Left cardiac atrium (tissue), 4 donors: ENCODE measurements at places on chromosomes 3 and 15. TPM values are rescaled to one million over a fixed set of nuclear protein-coding genes. Genes with fewer than 3 reads are reported as not detected.
A peak's percentile ranks its signal among the peaks of the same experiment; 100 is the strongest.

Gene CLDN1
- total RNA-seq, result 4.5 TPM

Gene TMCO5A
- not detected for total RNA-seq

Gene IGSF10
- 2.5 TPM for total RNA-seq

Gene SNX4
- total RNA-seq, result 23.5 TPM

Gene MST1R
- 1.7 TPM for total RNA-seq

Gene CLEC3B
- total RNA-seq, result 107 TPM

Gene B4GALT4
- 15.9 TPM for total RNA-seq

Gene ITIH4
- total RNA-seq, result 5.2 TPM

Gene SLC2A2
- total RNA-seq, result not detected

DNA sequence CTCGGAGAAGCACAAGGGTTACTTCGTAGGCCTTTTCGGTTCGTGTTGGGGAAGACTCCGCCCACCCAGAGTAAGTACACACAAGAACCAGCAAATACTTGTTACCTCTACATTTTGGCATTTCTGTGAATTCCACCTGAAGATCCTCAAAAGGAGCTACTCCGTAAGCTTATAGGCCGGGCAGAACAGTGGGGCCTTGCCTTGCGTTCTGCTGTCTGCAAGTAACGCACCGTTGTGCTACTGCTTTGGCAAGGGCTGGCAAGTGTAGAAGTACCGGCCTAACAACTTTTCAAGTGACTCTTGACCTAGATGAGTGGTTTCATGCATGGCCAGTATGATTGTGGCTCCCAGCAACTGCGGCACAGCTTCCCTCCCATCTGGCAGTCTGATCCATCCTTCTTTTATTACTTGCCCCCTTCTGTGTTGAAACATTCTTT lies 6.4 kb upstream of the DNAAF4 start:
- no peak for DNase-seq

- DNase-seq, result no peak
Observed at GRCh38 chr3:41846850-41847249, 115.1 kb downstream of the ULK4 start.

- no peak for DNase-seq
Observed at GRCh38 chr3:49302613-49303012, 25.6 kb upstream of the C3orf62 start.

GRCh38 chr3:39808467-39809180 lies 785 bp upstream of the MYRIP start:
- DNase-seq, result peak; percentile 47

- no peak for DNase-seq
Observed at GRCh38 chr15:82656641-82657266, 9.6 kb upstream of the CPEB1 start.

DNA sequence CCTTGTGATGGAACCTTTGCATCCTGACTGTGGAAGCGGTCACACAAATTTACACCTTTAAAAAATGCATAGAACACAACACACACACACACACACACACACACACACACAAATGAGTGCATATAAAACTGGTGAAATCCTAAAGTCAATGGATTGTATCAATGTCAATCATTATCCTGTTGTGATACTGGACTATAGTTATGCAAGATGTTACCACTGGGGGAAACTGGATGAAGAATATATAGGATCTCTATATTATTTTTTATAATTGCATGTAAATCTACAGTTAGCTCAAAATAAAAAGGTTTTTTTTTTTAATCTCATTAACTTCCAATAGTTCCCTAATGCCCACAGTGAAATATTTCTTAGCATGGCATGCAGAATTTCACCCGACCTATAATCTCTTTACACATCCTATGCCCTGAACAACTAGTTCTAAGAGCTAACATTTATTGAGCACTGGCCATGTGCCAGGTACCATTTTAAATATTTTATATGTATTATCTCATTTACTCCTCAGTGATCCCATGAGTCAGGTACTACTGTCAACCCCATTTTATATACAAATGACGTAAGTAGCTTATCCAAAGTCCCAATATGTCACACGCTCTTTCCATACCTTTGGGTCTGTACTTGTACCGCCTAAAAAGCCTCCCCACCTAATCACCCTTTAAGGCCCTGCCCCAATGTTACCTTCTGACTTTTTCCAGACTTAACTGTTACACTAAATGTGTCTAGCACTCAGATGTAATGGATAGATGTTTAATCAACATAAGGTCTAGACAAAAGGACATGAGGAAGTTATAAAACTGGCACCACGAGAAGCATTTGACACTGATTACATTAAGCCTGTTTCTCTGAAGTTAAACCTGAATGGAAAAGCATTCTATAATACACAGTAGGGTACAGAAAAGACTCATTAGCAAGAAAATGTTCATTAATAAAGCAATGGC lies 5.5 kb downstream of the ABCC5 start:
- no peak for DNase-seq

GRCh38 chr15:61118885-61119284 lies 110.2 kb downstream of the RORA start:
- DNase-seq, result no peak

DNA sequence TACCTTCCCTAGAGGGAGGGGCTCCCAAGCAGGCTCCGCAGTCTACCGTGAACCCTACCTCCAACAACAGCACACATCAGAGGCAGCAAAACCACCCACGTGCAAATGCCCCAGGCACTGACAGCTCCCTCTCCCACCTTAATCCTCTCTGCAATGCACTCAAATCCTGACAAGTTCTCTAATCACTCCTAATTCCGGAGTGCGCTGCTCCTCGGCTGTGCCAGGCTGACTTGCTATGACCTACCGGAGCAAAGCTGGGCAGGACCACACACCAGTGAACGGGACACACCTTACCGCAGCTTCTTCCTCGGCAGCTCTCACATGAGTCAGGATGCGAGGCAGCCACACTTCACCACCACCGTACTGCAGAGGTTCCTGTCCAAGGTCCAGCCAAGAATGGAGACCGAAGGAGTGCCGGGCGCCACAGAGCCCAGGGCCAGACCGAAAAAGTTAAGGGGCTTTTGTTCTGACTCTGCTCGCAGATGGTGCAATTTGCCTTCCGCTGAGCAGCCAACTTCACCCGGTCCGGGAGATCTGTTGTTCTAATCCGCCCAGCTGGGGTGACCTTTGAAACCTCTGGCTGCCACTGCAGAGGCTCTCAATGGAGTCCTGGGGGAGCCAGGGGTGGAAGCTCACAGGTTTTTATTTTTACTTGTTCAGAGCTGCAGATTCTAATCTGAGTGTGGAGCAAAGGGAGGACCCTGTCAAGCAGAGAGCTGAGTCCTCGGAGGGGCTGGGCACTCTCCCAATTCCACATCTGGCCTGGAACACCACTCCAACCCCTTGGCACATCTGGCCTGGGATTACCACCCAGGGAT lies 84.4 kb downstream of the MYLK start:
- peak; percentile 35 for DNase-seq
